ENCODE measurements at places on chromosomes 5 and 9.

DNA sequence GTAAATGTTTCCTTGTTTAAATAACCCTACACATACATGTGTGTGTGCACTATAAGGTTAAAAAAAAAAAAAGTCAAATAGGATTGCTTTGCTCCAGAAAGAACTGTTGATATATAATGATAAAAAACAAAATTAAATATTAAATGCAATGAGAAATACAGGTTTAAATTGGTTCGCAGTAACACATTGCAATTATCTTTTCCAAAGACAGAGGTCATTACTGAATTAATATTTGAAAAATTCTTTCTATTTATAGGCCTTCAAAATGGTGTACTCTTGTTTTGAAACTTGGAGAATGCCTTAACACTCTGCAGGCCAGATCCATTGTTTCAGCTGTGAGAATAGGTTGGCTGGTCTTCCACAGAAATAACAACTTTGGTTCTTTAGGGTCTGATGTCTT is 319.0 kb upstream of the NUDT12 start:
- no peak for DNase-seq

- no peak for DNase-seq
Observed at GRCh38 chr9:74672237-74672636, 175.1 kb downstream of the RORB start.

- DNase-seq, result no peak
Observed at GRCh38 chr9:89853931-89854330, 249.1 kb downstream of the GADD45G start.

DNA sequence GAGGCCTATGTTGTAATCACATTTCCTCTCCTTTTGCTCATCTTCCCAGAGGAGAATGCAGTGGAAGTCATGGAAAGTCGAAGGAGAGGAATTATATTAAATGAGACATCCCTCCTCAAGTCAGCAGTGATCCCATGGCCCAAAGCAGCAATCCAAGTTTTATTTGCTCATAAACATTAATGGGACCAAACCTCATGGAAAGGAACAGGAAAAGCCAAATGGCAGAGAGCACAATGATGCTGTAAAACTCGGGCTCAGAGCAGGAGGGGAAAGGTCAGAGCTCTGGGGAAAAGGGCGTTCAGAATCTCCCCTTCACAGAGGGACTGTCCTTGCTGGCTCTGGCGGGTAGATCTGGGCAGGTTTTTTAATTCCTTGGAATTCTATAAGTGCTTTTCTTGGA is 175.8 kb downstream of the C5orf15 start:
- no peak for DNase-seq

DNA sequence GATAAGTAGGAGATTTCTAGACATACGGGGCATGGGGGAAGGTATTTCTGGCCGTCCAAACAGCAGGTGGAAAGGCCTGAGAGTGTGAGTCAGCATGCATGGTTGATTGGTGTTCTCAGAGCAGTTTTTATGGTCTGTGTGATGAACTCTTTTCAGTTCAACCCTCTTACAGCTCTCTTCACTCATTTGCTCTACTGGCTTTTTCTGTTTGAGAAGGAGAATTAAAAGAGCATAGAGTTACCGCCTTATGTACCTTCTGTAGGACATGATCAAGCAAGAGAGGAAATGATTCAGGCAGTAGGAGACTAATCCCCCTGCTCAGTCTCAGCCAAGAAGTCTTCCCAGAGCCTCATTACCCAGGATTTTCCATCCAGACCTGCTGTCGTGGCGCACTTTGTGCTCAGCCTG is 92.4 kb downstream of the PRDM6 start:
- DNase-seq, result no peak

DNA sequence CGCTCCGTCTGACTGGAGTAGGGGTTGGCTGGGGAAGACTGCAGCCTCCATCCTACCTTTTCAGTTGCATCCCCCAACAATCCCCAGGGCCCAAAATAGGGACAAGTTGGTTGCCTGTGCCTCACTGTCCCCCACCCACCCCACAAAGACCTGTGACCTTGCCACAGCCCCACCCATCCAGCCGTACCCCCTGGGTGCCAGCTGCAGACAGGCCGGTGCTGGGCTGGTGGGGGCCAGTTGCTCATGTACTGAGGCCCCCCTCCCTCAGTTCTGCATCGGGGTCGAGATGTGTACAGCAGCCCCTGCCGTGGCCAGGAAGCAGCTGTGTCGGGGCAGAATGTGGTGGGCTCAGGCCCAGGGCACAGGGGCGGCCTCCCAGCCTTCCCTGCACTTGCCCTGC is 374 bp downstream of the LCNL1 start:
- no peak for DNase-seq
